ENCODE measurements at places on chromosomes 5 and 9.

DNA sequence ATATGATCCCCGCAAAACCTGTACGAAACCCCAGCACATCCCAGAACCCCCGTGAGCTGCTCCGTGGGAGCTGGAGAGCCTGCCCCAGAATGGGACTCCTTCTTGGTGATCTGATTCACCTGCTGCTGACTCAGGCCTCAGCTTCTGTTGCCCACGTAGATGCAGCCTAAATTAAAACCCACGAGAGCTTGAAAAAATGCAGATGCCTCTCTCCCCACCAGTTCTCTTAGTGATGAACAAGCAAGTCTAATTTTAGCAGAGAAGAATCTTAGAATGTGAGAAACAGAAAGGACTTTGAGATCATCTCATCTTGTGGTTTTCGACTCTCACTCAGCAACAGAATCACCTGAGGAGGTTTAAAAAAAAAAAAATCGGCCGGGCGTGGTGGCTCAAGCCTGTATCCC lies 57.6 kb downstream of the TMOD1 start:
- DNase-seq, result no peak

GRCh38 chr5:116288524-116288923 lies 203.7 kb downstream of the COMMD10 start:
- no peak for DNase-seq

- DNase-seq, result no peak
Measured at GRCh38 chr9:69207503-69207902, 33.4 kb downstream of the TJP2 start.

- no peak for DNase-seq
Measured at GRCh38 chr9:68552700-68553476, 12.2 kb upstream of the TMEM252 start.

- no peak for DNase-seq
Measured at GRCh38 chr9:116765011-116765410, 77.9 kb downstream of the TRIM32 start.

All from NCI-H1417 treated with DMSO at 0.1 percent for 48 hours (cell line).